Vagina (tissue), 2 donors: ENCODE measurements at places on chromosomes 7 and 10.

GRCh38 chr7:156640949-156641485 lies 443 bp downstream of the RNF32 start:
- no peak for DNase-seq

DNA sequence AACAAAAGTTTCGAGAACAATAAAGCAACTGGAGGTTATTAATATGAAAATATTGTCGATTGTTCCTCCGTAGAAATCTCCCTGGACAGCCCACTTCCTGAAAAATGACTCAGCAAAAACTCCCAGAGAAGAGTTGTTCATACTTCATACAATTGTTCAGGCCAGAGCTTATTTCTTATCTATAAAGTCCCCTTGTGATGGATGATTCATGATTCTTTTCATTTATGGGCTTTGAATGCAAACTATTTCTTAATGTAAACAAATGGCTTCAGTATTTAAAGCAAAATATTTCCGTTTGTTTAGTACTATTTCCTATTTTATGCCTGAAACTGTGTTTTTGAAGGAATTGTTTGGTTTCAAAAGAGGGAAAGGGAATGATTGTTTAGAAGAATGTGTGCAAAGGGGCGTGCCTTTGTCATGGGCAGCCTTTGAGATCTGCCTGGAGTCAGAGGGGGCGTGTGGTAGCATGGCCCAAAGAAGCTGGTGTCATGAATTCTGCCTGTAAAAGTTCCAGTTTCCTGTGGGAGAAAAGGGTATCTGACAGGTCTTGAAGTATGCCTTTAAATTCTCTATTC lies 26.2 kb upstream of the EXOC6 start:
- DNase-seq: no peak

GRCh38 chr7:67928141-67928540 lies 931.5 kb downstream of the TYW1 start:
- DNase-seq: no peak

DNA sequence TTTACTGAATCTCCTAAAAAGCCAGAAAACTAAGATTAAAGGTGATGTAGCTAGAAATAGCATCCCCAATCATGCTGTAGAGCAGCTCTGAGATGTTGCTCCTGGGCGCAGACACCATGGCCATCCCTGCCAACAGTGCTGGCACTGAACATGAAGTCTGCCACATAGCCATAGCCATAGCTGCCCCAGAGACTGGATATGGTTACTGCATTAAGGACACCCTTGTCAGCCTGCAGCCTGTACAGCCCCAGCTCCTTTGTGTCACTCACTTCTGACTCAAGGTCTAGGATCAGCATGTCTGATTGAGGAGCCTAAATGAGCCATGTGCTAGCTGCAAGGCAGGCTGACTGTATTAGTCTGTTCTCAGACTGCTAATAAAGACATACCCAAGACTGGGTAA lies 284.6 kb downstream of the RPS24 start:
- DNase-seq: no peak

DNA sequence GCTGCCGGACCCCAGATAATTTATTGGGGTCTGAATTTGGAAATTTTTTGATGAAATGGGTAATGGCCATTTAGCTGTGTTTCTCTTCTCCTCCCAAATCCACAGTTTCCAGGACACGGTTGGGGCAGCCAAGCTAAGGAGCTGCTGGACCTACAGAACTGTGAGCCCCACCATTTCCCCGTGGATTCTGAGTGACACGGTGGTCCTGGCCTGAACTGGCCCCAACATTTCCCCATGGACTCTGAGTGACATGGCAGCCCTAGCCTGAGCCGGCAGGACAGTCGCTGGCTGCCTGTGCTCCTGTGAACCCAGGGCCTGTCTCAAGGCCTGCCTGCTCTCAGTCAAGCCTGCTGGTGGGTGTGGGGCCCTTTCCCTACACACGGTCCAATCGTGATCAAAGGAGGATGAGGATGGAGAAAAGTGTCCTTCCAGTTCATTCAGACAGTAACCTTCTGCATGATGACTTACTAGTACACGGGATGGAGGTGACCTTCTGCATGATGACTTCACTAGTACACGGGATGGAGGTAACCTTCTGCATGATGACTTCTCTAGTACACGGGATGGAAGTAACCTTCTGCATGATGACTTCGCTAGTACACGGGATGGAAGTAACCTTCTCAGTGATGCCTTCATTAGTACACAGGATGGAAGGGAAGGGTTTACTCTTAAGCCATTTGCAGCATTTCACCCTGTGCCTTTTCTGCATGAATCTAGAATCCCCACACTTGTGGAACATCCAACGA lies 359.9 kb downstream of the GLRX3 start:
- DNase-seq: no peak

DNA sequence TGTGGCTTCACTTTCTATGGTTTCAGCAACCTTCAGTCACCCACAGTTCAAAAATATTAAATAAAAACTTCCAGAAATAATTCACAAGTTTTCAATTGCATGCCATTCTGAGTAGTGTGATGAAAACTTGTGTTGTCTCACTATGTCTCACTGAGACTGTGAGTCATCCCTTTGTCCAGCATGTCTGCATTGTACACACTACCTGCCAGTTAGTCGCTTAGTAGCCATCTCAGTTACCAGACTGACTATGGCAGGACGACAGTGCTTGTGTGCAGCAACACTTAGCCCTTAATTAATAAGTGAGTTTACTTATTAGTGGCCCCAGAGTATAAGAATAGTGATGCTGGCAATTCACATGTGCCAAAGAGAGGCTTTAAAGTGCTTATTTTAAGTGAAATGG lies 22.5 kb downstream of the CCDC186 start:
- no peak for DNase-seq

GRCh38 chr10:73893426-73893825 lies 17.5 kb upstream of the PLAU start:
- no peak for DNase-seq

- no peak for DNase-seq
Measured at GRCh38 chr7:71488308-71488707, 356.4 kb downstream of the GALNT17 start.

DNA sequence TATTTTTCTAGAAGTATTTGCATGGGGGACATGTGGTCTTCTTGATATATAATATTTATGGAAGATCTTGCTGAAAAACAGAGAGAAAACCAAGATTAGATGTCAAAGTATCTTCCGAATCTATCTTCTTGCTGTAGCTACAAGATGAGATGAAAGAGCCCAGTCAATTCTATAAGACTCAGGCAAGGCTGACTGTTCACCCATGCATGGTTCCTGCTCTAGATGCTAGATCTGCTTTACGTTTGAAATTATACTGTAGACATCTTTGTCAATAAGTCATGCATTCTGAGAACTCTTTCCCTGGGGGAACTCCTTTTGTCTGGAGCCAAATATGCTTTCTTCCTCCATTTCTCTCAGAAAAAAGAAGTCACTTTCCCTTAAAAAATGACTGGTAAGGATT lies 1292.0 kb downstream of the XPNPEP1 start:
- no peak for DNase-seq

GRCh38 chr10:67819768-67820204 lies 18.2 kb downstream of the DNAJC12 start:
- DNase-seq: no peak

- DNase-seq: no peak
Measured at GRCh38 chr7:120588862-120589261, 269.1 kb downstream of the TSPAN12 start.

DNA sequence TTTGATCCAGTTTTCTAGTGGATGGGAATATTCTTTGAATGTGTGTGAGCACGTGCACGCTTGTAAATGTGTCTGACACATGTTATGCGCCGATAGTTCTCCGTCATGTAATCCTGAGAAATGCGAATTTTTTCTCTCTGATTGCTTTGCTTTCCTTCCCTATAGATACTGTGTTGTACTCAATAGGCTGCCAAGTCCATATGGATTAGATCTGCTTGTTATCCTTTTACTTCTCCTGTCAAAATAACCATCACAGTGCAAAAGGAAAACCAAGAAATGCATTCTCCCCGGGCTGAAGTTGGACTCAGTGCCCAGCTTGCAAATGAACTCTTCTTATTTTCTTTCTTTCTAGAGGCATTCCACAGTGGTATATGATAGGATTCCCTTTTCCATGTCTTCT lies 131.9 kb downstream of the KIAA1217 start:
- DNase-seq: no peak

DNA sequence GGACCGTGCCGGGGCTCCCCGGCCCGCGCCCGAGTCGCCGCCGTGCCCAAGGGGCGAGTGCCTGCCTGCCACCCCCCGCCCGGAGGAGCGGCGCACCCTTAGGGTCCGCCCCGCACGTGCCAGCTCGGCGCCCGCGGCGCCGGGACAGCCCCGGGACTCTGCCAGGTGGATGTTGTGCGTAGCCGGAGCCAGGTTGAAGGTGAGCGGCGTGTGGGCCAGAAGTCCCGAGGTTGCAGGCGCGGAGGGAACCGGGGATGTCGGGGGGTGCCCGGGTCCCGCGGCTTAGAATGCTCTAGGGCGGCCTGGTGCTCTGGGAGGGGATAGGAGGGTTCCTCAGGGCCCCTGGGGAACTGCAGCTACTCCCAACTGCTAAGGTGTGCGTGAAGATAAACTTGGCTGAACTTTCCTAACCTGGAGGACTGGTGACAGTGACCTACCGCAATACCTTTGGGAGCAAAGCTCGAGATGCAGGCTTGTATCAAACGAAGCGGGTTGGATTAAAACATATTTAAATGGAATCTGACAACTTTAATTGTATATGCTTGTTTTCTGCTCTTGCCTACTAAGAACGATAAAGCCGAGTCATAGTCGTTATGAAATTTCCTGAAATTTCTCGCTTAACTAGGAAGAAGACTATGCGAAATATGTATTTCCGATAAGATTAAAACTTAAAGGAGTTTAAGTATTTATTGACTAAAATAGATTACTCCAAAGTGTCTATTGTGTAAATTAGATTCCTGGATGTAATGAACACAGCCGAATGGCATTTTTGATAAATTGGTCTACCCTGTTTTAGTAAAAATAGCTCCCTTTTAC lies at the start of gene CUX1:
Gene CUX1 (plus strand): TSS at position 156 of the 816 bp plus-strand sequence. CDS start 14 bp downstream, at position 170.
- DNase-seq: no peak

- no peak for DNase-seq
Measured at GRCh38 chr10:63684257-63684936, 163.2 kb downstream of the REEP3 start.

GRCh38 chr7:82428186-82428961 lies 15.2 kb downstream of the CACNA2D1 start:
- no peak for DNase-seq

DNA sequence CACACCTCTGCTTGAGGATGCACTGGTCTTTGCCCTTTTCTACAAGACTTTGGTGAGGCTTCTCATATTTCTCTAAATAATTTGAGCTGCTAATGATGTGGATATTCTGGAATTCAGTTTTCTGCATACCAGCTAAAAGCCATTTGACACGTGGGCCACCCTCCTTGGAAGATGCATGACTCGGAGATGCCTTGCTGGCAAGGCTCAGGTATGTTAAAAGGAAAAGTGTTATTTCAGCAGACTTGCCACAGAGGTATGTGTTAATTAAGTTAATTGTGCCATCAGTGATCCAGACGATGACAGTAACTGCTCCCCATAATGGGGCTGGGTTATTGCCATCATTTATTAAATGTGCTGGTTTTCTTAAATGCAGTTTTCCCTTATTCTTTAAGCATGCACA lies 8.8 kb upstream of the GFRA1 start:
- DNase-seq: no peak

DNA sequence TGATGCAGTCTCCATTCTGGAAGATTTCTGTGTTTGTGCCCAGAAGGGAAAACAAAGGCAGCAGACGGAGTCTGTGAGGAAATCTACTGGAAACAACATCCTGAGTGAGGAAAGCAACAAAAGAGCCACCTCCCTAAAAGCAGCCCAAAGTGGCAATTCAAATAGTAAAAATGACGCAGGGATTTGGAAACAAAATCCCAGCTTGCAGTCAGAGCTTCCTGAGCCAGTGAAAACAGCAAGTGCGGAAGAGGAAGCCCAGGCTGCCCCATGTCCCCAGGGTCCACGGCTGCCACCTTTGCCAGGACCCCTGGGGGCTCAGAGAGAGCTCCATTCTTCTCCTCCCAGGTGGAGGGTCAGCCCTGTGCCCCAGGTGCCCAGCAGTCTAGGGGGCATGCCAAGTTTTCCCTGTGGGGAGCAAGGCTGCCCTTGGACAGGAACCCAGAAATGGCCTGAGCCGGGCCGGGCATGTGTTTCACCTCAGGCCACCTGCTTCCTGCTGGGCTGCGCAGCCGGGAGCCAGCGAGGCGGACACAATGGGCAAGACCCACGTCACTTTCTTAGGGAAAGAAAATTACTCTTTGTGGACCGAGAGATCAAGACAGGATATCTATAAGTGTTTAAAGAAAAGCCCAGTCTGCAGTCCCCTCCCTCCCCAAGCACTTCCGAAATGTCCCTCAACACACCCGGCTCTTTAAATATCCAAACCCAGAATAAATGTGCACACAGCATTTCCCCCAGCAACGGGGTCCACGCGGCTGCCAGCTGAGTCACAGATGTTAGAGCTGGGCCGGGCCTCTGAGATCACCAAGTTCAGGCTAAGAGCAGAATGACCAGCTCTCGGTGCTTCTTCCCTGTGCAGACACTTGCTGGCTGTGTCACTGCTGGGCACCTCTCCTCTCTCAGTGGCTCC lies 231.1 kb downstream of the ARHGAP12 start:
- DNase-seq: no peak

- DNase-seq: no peak
Measured at GRCh38 chr7:146321301-146321700, 204.7 kb downstream of the CNTNAP2 start.

DNA sequence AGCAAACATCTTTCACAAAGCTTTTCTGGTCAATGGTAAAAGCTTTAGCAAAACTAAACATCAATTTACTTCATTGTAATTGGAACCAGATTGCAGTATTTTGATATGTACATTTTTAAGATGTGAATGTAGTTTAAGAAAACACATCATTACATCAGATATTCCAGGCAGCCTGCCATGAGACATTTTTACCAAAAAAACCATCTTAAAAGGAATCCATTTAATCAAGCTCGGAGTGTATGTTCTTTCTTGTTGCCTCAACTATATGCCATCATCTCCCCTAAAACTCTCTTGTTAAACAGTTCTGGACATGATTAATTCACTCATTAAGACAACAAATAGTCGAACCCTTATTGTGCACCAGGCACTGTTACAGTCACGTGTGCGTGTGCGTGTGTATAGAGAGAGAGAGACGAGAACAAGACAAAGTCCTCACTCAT lies 97.5 kb downstream of the UBE2H start:
- DNase-seq: no peak

DNA sequence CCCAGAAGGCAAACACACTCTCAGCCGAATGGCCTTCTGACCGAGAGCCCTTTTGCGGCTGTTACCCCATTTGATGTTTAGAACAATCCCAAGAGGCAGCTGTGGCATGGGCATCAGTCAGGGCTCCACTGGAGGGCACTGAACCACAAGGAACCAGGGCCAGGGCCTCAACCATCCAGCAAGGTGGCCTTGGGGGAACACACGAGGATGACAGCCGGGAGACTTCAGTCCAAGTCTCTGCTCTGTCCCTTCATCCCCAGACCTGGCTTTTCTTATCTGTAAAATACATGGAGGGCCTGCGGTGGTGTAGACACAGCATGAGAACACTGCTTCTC lies 63.6 kb upstream of the INSIG1 start:
- no peak for DNase-seq

GRCh38 chr10:83166344-83166743 lies 973.0 kb upstream of the GHITM start:
- DNase-seq: no peak

- DNase-seq: no peak
Measured at GRCh38 chr10:125024497-125025234, 82.7 kb downstream of the ZRANB1 start.

GRCh38 chr10:75864717-75865116 lies 433.3 kb downstream of the LRMDA start:
- DNase-seq: no peak

- DNase-seq: no peak
Measured at GRCh38 chr10:100688201-100688600, 57.2 kb upstream of the PAX2 start.
